Stimulated activated CD8-positive, alpha-beta memory T cell treated with anti-CD3 and anti-CD28 coated beads, Interleukin-7, amount 100 ng/mL, for 1 hour (primary cell): ENCODE measurements at places on chromosomes 2 and 18.

GRCh38 chr2:37657471-37657870, 14.0 kb downstream of the CDC42EP3 start:
- DNase-seq: no peak

GRCh38 chr2:238042849-238043584, 17.8 kb upstream of the SCLY start:
- no peak for DNase-seq

DNA sequence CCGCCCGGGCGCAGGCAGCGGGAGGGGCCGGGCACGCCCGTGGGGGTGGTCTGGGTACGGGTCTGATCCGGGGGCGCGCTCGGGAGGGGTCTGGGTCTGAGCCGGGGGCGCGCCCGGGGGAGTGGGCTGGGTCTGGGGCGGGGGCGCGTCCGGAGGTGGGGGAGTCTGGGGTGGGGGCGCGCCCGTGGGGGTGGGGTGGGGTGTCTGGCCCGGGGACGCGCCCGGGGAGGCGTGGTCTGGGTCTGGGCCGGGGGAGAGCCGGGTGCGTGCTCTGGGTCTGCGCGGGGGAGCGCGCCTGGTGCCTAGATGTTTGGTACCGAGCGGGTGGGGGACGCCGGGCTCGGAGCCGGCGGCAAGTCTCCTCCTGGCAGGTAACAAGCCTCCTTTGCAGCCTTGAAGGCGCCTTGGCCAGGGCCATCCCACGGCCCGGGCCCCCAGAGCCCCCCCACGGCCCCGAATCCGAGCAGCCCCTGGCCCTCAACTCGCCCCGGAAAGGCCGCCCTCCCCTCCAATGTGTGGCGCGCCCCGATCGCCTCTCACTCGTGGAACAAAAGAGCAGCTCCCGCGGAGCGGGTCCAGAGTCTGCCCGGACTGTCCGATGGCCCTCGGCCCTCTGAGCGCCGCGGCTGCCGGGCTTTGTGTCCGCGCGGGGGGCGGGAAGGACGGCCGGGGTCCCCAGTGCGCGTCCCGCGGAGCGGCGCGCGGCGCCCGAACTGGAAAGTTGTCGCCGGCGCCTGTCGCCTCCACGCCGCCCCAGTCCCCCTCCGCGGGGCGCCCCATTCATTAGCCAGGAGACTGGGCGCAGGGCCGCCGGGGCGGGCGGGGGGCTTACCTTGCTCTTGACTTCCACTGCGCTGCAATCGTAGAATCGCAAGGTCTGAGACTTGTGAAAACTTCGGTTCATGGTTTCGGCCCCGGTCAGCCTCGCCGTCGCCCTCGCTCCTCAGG, 595 bp downstream of the PARD6G start:
- no peak for DNase-seq

- DNase-seq: no peak
Measured at GRCh38 chr2:237319086-237319820, 94.7 kb downstream of the COL6A3 start.

- no peak for DNase-seq
Measured at GRCh38 chr18:24397131-24397693, 412 bp downstream of the OSBPL1A start.

DNA sequence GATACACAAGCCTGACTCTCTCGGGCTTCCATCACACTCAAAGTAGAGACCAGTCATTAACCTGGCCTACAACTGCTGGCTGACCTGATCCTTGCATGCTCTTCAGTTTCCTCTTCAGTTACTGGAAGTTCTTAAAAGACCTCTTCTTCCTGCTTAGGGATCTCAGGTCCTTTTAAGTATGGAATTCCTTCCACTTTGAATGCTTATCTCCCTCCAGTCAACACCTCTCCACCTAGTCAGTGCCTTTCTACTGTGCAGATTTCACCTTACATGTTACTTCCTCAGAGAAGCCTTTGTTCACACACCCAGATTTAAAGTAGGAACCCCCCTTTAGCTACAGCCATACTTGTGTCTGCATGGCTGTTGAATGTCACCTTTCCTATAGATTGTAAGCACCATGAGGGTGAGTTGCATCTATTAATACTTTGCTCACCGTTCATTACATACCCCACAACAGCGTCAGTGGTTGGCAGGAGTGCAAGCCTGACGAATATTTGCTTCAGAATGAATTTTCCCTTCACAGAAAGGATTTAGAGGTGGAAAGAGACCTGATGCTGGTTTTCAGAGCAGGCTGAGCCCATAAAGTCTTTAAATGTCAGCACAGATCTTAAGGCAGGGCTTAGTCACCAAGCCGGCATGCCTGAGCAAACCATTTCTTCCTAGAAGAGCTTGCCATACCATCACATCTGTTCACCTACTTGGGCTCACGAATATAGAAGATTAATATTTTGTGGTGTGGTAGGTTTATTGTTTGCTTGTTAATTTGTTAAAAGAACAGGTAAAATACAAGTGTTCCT, 90.1 kb downstream of the ACVR1 start:
- no peak for DNase-seq

DNA sequence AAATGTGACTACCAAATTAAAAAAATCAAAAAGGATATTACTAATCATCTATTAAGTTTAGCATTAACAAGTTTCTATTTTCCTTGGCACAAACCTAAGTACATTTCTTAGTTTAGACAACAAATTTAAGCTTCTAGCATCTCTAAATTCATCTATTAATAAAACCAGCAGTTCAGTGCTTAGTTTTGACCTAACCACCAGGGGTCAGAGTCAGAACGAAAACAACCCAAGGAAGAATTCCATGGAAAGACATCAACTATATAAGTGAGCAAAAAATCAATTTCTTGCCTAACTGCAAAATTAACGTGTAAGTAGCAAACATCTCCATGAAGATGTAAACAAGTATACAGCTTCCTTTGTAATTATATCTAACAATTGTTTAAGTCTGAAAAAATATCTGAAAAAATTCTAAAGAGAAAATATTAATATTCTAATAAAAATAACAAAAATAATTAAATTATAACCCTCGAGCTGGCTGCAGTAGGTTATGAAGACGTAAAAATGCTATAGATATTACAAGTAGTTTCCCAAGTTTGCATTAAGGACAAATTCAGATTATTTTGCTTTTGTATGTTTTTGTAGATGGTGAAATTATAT, 83.7 kb downstream of the CERKL start:
- no peak for DNase-seq

GRCh38 chr2:24675338-24675737, 117.9 kb downstream of the PTRHD1 start:
- no peak for DNase-seq

GRCh38 chr2:166042768-166043390, 84.9 kb downstream of the SCN1A start:
- DNase-seq: no peak

- no peak for DNase-seq
Measured at GRCh38 chr2:25103287-25103871, 61.5 kb downstream of the EFR3B start.

DNA sequence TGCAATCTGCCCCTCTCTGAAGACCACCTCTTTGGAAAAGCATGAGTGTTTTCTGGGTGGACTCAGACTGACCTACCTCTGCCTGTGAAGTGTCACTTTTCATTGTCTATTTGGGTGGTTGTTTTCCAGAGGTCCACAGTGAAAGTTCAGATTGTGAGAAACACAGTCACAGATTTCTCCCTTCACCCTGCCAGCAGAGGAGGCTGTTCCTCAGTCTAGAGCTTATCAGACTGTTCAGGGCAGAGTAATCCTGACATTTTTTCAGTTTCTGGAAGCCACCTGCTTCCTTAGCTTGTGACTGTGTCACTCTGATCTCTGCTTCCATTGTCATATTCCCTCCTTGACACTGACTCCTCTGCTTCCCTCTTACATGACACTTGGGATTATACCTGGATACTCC, 55.4 kb upstream of the RMP24 start:
- no peak for DNase-seq

- DNase-seq: no peak
Measured at GRCh38 chr2:39837856-39838453, 58.9 kb upstream of the THUMPD2 start.

GRCh38 chr2:240290432-240291336, 144.8 kb upstream of the GPC1 start:
- no peak for DNase-seq

GRCh38 chr2:144390424-144391020, 129.4 kb downstream of the ZEB2 start:
- no peak for DNase-seq

GRCh38 chr2:159639071-159639470, 22.7 kb upstream of the BAZ2B start:
- no peak for DNase-seq

- DNase-seq: no peak
Measured at GRCh38 chr18:37586656-37587225, 21.1 kb upstream of the CELF4 start.

GRCh38 chr2:7242189-7242867, 325.1 kb downstream of the RNF144A start:
- no peak for DNase-seq

DNA sequence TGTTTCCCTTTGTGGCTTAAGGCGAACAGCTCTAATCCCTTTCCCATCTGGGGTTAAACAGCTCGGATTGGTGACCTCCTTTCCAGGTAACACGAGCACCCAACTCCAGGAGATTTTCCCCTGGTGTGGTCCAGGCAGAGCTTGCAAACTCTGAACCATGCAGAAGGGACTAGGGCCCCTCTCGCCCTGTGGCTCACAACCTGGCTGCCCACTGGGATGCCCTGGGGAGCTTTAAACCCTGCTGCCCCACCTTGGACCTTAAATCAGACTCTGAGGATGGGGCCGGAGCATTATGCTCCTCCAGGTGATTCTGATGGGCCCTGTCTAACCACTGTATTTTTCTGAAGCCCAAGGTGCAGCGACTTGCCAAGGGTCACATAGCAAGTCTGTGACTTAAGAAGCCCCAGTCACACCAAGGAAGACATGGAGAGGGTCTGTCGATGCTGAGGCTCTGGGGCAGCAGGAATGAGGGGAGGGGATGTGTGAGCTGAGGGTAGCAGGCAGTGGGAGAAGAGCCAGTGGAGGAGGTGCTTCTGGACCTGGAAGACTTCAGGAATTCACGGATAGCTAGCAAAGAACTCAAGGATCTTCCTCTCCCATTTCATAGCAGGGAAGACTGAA, 5.9 kb downstream of the ARID5A start:
- no peak for DNase-seq

GRCh38 chr2:162317058-162317742, 1.3 kb downstream of the IFIH1 start:
- DNase-seq: no peak

DNA sequence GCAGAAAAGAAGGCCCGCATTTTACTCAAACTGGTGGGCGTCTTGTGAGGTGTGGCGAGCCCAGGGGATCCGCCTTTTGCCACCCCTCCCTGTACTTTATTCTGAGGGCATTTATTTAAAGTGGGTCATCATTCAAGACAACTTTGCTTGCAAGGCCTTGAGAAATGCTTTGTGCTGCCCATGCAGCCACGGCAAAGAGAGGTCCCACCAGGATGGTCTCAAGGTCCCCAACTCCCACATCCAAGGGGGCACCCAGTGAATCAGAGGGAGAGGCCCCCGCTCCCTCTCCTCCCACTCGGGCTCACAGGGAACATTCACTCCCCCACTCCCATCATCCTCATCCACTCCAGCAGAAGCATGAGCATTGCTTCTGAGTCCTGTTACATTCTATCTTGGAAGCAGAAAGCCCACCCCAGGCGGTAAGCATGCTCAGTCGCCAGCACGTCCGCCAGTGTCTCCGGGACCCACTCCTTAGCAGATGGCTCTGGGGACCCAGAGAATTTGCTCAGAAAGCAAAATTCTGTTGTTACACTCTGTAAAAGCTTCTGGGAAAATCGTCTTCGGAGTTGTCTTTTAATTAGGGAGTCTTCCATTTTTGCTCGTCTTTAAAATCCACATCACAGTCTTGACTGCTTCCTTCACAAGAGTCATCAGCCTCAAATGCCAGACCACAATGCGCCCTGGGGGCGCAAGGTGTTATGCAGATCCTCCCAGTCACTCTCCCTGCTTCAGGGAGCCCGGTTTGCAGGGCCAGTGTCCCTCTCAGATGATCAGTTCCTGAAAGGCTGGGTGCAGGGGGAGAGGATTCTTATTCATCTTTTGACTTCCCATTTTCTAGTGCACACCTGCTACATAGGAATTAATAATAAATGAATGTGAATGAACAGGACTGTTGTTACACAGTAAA, 99.4 kb upstream of the NCK2 start:
- no peak for DNase-seq

DNA sequence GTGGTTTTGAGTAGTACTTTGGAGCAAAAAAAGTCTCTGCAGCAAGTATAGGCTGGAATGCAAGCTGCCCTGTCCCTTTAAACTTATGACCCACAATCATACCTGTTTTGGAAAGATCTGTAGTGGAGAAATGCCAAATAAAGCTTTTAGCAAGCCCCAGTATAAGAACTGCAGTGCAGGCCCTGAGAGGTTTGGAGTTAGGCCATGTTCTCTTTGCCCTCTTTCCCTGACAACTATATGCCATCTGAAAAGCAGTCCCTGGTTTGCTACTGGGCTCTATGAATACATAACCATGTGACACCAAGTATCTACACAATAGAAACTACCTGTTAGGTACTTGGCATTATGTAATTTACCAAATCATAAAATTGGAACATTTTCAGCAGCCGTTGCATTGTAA, 267.4 kb upstream of the HNMT start:
- no peak for DNase-seq

DNA sequence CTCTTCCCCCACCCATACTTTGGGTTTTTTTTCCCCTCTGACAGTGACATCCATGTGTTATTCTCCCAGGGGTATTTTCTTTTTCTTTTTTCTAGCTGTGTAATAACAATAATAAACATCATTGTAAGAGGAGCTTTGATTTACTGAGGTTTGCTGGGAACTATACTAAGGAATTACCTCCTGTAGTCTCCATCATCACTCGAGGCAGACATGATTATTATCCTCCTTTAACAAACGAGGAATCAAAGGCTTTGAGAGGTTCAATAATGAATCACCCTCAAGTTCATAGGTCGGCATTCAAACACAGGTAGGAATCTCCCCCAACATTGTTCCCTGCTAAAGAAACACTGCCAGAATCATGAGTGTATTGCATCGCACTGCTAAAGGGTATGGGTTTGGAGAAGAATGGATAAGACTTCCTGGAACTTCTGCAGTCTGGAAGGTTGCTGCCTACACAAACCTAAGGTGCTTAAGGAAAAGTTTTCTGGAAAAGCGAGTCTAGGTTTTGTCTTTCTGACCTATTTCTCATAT, 260.2 kb upstream of the SESTD1 start:
- DNase-seq: no peak

DNA sequence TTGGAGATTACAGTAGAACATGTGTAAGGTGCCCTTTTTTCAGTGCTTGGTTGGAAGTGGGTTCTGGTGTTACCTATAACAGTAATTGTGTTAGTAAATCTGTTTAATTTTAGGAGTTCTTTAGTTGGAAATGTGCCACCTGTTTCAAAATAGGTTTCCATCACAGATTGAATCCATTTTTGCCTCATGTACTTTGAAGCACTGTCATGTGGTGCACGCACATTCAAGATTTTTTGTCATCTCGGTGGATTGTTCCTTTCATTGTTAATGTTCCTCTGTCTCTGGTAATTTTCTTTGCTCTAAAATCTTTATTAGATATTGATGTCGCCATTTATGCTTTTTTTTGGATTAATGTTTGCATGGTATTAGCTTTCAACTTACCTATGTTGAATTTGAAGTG, 1.3 kb downstream of the ATP9B start:
- DNase-seq: no peak
